ENCODE measurements at places on chromosomes 6 and 20. TPM values are rescaled to one million over a fixed set of nuclear protein-coding genes. Genes with fewer than 3 reads are reported as not detected.

- peak; percentile 63 for DNase-seq
These were observed 73.4 kb upstream of the FBXO30 start for GRCh38 chr6:145887969-145888368.

DNA sequence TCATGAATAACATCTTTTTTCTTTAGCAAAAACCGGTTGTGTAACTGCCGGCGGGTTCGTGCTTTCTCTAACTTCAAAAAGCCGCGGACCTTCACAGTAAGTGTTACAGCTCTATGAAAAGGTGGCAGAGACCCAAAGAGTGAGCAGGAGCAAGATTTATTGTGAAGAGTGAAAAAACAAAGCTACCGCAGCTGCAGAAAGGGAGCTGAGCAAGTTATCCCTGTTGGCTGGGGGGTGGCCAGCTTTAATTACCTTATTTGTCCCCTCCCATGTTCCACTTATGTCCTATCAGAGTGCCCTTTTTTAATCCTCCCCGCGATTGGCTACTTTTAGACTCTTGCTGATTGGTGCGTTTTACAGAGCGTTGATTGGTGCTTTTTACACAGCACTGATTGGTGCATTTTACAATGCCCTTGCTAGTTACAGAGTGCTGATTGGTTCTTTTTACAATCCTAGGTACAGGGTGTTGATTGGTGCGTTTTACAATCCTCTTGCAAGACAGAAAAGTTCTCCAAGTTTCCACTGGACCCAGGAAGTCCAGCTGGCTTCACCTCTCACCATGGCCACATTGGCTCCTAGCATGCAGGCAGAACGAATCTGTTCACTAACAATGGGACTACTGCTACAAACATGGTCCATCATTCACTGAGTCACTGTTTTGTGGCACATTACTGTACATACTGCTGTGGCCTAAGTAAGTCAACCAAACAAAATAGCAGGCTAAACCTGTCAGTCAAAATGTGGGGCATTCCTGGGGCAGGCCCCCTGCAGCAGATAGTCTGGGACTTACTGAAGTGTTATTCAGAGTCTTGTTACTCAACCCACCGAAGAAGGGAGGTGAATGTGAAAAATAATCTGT, 52.8 kb downstream of the MYLIP start:
- no peak for DNase-seq

DNA sequence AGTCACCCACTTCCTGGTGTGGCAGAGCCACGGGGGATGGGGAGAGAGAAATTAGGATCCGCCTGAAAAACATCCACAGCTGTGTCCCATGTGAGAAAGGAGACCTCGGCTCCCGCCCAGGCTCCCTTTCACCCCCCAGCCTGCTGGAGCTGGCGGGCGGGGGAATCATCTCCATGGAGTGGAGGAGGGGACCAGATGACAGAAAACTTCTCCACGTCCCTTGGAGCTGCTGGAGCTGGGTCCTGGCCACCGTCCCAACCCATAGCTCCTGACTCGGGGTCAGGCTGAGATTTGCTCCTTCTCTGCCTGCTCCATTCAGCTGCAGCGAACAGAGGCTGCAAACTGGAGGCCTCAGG, 113.8 kb downstream of the CEBPB start:
- peak; percentile 96 for DNase-seq

GRCh38 chr6:152896923-152897322, 85.9 kb downstream of the FBXO5 start:
- DNase-seq = no peak

DNA sequence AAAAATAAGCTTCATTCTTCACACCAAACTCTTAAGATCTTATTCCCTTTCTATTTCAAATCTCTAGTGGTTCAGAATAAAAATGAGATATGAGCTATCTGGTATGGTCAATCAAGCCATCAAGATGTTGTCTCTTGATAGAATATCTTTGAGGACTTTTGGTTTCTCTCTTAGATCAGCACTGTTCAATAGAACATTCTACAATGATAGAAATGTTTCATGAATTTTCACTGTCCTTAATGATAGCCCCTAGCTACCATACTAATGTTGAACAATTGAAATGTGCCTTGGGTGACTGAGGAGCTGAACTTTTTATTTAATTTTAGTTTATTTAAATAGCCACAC, 24.1 kb upstream of the HINT3 start:
- DNase-seq = no peak

DNA sequence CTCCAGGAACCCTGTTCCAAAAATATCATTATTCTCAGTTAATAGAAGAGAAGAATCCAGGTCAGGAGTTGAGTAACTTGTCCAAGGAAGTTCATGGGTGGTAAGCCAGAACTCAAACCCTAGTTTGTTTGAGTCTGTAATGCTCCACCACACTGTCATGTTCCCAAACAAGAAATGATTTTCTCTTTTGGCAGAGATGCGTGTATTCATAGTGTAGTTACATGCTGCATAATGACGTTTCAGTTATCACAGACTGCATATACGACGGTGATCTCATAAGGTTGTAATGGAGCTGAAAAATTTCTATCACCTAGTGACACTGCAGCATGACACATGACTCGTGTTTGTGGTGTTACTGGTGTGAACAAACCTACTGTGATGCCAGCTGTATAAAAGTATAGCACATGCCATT, 102.6 kb downstream of the TULP4 start:
- no peak for DNase-seq

DNA sequence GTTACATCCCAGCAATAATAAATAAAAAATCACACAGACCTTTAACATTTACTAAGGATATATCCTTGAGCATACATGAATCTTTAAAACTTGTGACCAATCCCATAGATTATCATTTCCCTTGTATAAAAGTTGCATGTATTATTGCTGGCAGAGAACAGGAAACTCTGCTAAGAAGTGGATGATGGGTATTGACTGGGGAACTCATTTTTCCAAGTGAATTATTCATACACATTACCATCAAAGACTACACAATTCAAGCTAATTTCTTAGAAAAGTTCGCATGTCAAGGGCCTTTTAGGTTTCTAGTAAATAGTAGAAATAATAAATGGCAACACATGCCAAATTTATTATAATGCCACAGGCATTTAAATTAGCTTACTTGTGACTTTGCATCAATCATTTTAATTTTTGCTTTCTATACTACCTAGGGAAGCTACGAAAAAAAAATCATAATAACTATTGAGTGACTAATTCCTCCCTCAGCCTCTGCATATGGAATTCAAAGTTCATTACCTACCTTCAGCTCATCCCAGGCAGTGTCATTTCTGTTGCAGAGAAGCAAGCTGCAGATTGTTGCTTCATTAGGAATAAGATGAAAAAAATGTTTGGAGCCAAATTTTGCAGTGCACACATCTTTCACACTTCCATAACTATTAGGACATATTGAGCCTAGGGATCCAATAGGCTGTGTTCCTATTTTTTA, 25.8 kb downstream of the MKKS start:
- DNase-seq = no peak

DNA sequence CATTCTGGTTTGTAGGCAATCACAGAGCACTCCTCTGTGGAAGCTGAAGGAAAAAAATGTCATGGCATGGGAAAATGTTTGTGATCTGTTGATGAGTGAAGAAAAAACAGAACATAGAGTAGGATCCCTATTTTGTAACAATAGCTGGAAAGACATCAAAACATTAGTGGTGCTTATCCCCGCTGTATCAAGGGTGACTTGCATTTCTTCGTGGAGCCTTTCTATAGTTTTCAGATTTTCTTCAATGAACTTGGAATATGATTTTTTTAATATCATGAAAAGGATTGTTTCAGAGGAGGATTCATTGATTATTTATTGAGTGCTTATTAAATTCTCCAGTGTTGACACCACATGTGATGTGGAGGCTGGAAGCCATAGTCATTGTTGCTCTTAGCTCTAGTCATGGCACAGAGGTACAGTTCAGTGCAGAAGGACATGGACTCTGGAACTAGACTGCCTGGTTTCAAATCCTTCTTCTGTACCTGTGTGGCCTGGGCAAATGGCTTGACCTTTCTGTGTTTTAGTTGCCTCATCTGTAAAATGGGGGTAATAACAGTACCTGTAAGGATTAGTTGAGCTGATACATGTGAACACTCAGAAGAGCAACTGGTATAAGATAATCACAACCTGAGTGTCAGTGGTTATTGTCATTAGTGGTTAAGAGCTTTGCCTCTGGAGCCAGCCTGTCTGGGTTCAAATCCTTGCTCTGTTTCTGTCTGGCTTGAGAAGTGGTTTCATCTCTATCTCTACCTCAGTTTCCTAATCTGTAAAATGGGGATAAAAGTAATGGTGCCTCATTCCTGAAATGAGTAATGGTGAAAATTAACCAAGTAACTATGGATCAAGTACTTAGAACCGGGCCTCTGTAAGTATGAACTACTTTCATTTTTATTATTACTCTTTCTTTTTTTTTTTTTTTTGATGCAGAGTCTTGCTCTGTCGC, 14.7 kb upstream of the CDKN1A start:
- DNase-seq = no peak

DNA sequence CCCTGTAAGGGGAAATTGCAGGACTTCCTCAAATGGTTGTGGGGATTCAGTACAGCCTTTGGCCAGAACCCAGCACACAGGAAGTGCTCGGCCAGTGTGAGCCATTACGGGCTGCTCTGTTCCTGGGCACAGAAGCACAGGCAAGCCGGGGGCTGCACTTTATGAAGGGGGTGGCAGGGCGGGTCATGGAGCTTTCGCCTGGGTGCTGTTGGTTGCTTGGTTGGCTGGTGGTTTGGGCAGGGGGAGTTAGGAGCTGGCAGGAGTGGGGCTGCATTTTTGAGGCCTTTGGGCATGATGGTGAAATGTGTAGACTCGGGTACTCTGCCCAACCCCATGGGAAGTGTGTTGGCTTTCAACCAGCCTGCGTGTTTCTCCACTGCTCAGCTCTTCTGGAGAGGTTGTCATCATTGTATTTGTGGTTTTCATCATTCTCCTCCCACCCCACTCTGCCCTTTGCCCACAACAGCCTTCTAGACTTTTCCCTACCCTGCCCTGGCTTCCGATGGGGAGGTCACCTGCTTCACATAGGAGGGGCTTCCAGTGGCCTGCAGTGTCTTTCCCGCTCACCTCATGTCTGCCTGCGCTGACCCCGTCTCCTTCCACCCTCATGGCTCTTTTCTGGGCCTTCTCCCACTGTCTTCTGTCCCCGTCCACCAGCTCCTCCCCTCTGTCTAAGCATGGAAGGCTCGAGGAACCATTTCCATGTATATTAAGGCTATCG, 16.1 kb upstream of the RBM38 start:
- DNase-seq = peak; percentile 70

- no peak for DNase-seq
These were observed 189.7 kb upstream of the NOX3 start for GRCh38 chr6:155645325-155645724.

- DNase-seq = no peak
These were observed 34.2 kb downstream of the CAP2 start for GRCh38 chr6:17427617-17428016.

DNA sequence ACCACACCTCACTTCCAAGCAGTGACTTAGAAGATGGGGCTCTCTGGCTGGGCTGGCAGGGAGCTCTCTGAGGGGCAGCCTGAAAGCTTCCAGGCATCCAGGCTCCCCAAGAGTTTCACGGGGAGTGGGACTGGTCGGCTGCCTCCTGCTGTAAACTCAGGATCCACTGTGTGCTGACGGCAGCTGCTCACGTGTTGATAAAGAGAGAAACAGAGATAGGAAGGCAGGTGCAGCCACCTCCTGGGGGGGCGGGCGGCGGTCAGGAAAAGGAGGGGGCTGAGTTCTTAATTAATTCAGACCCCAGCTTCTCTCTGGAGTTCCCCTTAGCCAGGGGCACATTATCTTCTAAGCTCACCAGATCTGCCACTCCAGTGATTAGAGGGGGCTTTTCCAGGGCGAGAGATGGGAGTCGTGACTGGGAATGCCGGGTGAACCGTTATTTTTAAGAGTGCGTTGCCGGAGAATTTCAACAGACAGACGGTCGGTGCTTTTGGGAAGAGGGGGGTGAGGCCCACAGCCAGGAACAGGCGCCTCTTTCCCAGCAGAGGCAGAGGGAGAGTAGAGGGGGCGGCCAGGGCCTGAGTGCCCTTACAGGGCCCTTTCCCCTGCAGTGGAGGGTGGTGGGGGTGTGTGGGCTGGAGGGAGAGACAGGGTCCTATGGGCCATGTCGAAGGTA, 70.9 kb downstream of the CD40 start:
- DNase-seq = no peak

Gene MYLIP
- total RNA-seq = 44.5 TPM

Gene SMLR1
- total RNA-seq = not detected

Gene TMC2
- total RNA-seq = not detected

Gene MPC1
- 77.5 TPM for total RNA-seq

Gene SLC22A1
- 1.1 TPM for total RNA-seq

Gene CRIP3
- not detected for total RNA-seq

Gene SAPCD1
- 4.2 TPM for total RNA-seq

Gene SLC13A3
- total RNA-seq = 2.5 TPM
